ENCODE measurements at places on chromosomes 7 and 10. TPM values are rescaled to one million over a fixed set of nuclear protein-coding genes. Genes with fewer than 3 reads are reported as not detected.

PARP12 gene
- polyA plus RNA-seq, result 69.1 TPM

CACNB2 gene
- polyA plus RNA-seq, result 0.40 TPM

ELMO1 gene
- 39.5 TPM for polyA plus RNA-seq

SAMD9L gene
- polyA plus RNA-seq, result 33.4 TPM

UNCX gene
- not detected for polyA plus RNA-seq

POLR2J2 gene
- polyA plus RNA-seq, result 3.3 TPM

ARHGAP22 gene
- polyA plus RNA-seq, result not detected

ADAP1 gene
- 7.1 TPM for polyA plus RNA-seq

VPS50 gene
- 13.5 TPM for polyA plus RNA-seq

CAV2 gene
- polyA plus RNA-seq, result not detected

CTAGE8 gene
- 0.35 TPM for polyA plus RNA-seq

TUBB8 gene
- not detected for polyA plus RNA-seq

SUN3 gene
- not detected for polyA plus RNA-seq

ECHS1 gene
- polyA plus RNA-seq, result 91.7 TPM

TMEM273 gene
- 16.4 TPM for polyA plus RNA-seq

SVIL gene
- 1.8 TPM for polyA plus RNA-seq

ANXA8L1 gene
- not detected for polyA plus RNA-seq

DOCK1 gene
- polyA plus RNA-seq, result not detected

DRGX gene
- not detected for polyA plus RNA-seq

FAM25C gene
- not detected for polyA plus RNA-seq

ZNF727 gene
- not detected for polyA plus RNA-seq

CPXM2 gene
- polyA plus RNA-seq, result not detected

TUBAL3 gene
- polyA plus RNA-seq, result not detected

MYL7 gene
- not detected for polyA plus RNA-seq

ZNF365 gene
- polyA plus RNA-seq, result 8.0 TPM

STOX1 gene
- polyA plus RNA-seq, result 0.30 TPM

ZNF862 gene
- polyA plus RNA-seq, result 5.3 TPM

ERLIN1 gene
- polyA plus RNA-seq, result 5.4 TPM

ANK3 gene
- polyA plus RNA-seq, result 3.7 TPM

ERV3-1 gene
- polyA plus RNA-seq, result 7.5 TPM

TMEM176B gene
- polyA plus RNA-seq, result 1.0 TPM

SLC29A4 gene
- 0.22 TPM for polyA plus RNA-seq

CDH23 gene
- polyA plus RNA-seq, result 1.1 TPM

NACAD gene
- polyA plus RNA-seq, result not detected

NPTX2 gene
- not detected for polyA plus RNA-seq

MRPS33 gene
- polyA plus RNA-seq, result 96.1 TPM

AKR1C8 gene
- polyA plus RNA-seq, result not detected

PTEN gene
- polyA plus RNA-seq, result 25.9 TPM

MRC1 gene
- polyA plus RNA-seq, result 0.24 TPM

IL2RA gene
- 261 TPM for polyA plus RNA-seq

TMEM270 gene
- not detected for polyA plus RNA-seq

SPAM1 gene
- not detected for polyA plus RNA-seq

CFAP69 gene
- not detected for polyA plus RNA-seq

LLCFC1 gene
- polyA plus RNA-seq, result not detected

HDAC9 gene
- polyA plus RNA-seq, result 23.7 TPM

EBF3 gene
- not detected for polyA plus RNA-seq

PCDH15 gene
- not detected for polyA plus RNA-seq

PROSER2 gene
- polyA plus RNA-seq, result not detected

ACTR1A gene
- polyA plus RNA-seq, result 77.9 TPM

NEUROD6 gene
- not detected for polyA plus RNA-seq

ODAD2 gene
- not detected for polyA plus RNA-seq

CHST3 gene
- polyA plus RNA-seq, result not detected

PVRIG gene
- 94.5 TPM for polyA plus RNA-seq

RHEB gene
- polyA plus RNA-seq, result 64.8 TPM

PNLIPRP2 gene
- polyA plus RNA-seq, result not detected

DMBT1 gene
- not detected for polyA plus RNA-seq

NRG3 gene
- not detected for polyA plus RNA-seq

Measured in CD4-positive, CD25-positive, alpha-beta regulatory T cell (primary cell).